Renal cortical epithelial cell (primary cell): ENCODE measurements at places on chromosomes 3 and 15. TPM values are rescaled to one million over a fixed set of nuclear protein-coding genes. Genes with fewer than 3 reads are reported as not detected.
A peak's percentile ranks its signal among the peaks of the same experiment; 100 is the strongest.

- peak; percentile 41 for DNase-seq
Measured at GRCh38 chr3:150169330-150169940, 198.7 kb upstream of the PFN2 start.

DNA sequence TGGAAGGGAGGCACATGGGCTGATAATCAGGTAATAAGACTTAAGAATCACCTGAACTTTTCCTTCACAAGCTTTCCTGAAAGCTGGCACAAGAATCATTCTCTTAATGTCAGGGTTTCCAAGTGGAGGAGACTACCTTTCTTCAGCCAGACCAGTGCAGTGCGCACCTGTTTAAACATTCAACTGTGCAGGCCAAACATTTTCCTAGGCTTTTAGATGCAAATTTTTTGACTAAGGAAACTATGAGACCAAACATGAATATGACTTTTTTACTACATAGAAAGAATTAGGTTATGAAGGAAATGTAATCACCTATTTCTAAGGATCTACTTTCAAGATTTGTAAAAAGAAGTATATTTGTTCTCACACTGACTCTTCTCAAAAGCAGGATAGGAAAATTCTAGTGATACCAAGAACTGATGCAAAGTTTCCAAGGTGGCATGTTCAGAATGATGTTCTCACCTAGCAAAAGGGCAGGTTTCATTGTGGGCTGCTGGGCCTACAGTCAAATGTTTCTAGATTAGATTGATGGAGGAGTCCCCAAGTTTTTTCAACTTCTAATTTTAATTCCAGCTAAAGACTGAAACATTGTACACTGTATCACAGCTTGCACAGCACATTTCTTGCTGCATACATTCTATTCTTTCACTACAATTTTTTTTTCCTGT lies 339.1 kb downstream of the TIGIT start:
- no peak for DNase-seq

DNA sequence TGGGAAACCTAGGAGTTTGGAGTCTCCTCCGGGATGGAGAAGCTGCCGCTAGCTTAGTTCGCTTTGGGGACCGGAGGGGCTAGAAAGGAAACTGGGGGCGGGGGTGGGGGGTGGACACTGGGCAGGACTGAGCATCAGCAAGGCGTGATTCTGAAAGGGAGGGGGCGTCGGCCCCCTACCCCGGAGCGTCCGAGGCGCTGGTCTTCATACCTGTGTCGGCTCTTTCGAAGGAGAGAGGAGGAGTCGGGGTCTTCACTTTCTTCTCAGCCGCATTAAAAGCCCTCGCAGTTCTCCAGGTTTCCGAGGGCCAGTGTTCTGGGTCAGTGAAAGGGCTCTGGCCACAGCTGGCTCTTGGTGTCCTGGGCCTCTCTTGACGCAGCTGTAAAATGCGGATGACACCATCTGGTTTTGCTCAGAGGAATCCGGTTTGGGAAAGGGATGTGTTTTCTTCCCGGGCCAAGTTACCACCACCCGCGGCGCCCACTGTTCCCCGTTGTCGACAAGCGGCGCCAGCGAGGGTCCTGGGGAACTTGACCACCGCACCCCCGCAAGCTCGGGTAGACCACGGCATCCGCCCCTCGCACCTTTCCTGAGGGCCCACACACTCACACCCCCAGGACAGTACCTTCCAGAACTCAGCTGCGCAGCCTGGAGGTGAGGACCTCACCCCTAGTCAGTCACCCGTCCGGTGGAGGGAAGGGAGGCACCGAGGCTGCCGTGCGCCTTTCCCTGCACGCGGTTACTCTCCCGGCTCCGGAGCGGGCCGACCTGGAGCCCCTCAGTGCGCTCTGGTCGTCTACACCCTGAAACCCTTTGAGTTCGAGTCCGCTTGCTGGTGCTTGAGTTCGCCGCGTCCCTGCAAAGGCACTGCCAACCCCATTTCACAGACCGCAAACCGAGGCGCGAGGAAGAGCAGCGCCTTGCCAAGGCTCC lies 660 bp downstream of the CCK start:
- no peak for DNase-seq

- no peak for DNase-seq
Measured at GRCh38 chr3:114370537-114371174, 76.8 kb downstream of the TIGIT start.

DNA sequence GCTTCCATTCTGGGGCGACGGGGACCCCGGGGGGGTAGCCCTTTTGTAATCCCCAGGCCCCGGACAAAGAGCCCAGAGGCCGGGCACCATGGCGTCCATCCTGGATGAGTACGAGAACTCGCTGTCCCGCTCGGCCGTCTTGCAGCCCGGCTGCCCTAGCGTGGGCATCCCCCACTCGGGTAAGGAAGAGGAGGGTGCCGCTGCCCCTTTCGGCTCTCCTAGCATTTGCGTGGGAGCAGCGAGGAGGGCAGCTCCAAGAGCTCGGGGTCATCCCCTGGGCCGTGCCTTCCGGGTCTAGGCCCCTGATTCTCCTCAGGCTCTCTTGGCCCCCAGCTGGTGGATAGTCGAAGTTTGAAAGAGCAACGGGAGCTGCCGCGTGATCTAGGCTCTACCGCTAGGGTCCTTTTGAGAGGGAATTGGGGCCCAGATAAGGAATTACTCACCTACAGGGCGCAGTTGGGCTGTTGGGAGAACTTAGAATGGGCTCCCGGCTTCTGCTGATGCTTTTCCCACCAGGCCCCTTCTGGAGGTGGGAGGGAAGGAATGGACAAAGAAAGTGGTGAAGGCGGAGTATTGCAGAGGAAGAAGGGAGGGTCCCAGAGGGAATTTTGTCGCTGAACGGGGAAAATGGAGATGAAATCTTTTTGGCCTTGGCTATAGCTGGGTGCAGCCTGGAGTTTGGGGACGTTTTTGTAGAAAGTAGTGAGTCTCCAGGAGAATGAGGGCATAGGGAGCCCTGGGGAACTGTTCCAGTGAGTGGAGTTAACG lies 615 bp downstream of the VPS18 start:
- peak; percentile 60 for DNase-seq

- DNase-seq = no peak
Measured at GRCh38 chr3:194249323-194250097, 101.6 kb downstream of the CPN2 start.

DNA sequence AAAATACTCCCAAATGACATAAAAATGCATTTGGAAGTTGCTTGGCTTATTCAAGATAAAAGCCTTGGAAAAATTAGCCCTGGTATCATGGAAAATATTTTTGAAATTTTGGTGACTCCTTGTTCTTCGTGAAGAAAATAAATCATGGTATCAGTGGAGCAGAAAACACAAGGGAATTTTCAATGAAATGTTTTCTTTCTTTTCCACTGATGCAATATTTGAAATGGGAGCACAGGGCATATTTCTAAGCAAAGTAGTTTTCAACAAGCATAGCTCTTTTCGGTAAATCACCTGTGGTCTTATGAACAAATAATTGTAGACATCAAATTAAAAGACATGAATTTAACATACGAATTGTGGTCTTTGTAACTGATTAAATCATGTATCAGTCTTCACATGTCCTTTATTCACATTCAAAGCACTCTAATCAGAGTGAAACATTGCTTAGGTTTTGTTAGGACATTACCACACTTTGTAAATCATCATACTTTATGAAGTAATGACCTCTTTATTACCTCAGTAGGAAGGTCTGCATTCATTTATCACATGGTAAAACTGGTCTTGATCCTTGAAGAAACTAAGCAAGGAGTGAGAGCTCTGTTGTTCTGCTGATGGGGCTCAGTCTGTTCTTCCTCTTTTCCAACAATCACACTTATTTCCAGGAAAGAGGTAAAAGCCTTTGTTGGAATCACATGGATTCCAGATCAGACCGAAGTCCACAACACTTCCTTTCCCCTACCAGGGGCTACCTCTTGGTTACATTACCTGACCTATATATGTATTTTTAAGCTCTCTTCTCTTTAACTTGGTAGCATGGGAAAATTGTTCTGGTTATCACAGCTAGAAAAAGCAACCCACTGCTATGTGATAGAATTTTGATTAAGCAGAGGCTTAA lies 413.5 kb upstream of the THBS1 start:
- DNase-seq = peak; percentile 22

DNA sequence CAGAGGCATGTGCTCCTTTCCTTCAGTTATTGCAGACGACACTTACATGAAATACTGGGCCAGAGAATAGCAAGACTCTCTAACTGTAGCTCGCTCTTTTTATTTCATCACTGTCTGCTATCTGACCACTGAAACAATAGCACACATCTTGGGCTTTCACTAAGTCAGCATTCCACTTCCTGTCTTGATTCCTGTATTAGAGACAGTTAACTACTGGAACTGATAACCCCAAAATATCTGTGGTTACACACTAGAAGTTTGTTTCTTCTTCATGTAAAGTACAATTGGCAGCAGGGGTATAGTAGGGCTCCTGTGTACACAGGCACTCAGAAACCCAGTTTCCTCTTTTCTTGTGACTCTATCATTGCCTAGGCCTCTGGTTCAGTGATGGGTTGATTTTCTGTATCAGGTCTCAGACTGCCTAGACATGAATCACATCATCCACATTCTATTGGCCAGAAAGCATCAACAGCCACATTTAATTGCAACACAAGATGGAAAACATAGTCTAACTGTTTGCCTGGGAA lies 230.2 kb upstream of the CD96 start:
- peak; percentile 31 for DNase-seq

DNA sequence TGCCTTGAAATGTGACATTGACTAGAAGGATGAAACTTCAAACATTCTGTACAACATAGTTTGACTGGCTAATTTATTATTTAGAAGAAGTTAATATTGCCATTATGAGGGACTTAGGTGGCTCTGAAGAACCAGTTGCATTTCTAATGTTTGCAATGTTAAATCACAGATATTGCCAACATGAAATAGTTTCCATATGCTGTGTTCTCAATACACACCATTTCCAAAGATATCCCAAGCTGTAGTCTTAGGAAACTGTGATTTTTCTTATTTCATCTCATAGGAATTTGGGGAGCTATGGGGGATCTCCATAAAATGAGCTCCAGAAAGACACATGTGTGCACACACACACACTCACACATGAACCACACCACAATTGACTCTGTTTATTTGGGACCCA lies 36.3 kb downstream of the ALG1L2 start:
- DNase-seq = no peak

DNA sequence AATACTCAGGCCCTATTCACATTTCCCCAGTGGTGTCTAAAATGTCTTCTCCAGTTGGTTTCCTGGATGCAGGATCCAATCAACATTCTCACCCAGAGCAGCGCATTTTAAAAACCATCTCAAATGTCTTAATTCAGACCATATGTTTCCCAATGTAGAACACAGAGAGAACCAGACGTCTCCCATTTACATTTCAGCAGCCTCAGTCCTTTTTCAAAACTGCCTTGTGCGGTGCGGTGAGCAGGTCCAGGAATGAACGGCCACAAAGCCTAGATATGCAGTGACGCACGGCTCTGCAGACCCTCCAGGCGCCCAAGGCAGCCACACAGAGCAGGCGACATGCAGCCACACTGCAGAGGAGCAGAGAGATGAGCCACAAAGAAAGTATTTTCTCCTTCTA lies 66.1 kb upstream of the MEX3B start:
- DNase-seq = no peak

GRCh38 chr15:28013976-28014375 lies 85.1 kb downstream of the OCA2 start:
- no peak for DNase-seq

Gene AADACL2
- not detected in 2 replicates for total RNA-seq

Gene MYEF2
- total RNA-seq = 20.5 and 44.5 TPM in 2 replicates

Gene CPEB1
- total RNA-seq = 0.20 and 0.35 TPM in 2 replicates

Gene MESD
- total RNA-seq = 17.5 and 24.9 TPM in 2 replicates
